CD4-positive, CD25-positive, alpha-beta regulatory T cell (primary cell): ENCODE measurements at places on chromosomes 6 and 20.

DNA sequence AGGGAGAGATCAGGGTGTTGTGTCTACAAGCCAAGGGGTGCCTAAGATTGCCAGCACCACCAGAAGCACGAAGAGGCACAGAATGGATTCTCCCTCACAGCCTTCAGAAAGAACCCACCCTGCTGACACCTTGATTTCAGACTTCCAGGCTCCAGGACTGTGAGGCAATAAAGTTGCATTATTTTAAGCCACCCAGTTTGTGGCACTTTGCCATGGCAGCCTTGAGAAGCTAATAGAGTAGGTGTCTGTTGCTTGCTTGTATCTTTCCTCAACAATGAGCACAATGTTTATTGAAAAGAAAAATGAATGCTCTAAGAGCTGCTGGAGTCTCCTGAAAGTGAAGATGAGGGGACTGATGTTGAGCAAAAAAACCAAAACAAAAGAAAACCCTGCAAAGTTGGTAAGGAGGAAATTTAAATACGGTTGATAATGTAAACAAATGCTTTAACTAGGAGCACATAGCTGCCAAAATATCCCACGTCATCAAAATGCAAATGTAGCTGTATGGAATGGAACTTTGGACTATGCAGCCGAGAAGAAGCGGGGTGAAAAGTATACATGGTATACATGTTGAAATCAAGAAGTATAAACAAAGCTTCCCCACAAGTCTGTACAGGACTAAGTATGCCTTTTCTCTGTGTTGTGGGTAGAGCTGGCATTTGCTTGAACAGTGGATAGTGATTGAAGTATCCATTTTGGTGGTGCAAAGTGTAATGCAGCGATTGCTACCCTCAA lies 8.0 kb downstream of the IL20RA start:
- no peak overlapping the region for H3K27ac ChIP-seq
- H3K36me3 ChIP-seq: no peaks in the 10 kb centered on the region
- DNase-seq: no peak
- no peak overlapping the region for H3K4me3 ChIP-seq
- H3K4me1 ChIP-seq: peaks cover 5% of the 10 kb centered on the region
- H3K27me3 ChIP-seq: peaks cover 20% of the 10 kb centered on the region

DNA sequence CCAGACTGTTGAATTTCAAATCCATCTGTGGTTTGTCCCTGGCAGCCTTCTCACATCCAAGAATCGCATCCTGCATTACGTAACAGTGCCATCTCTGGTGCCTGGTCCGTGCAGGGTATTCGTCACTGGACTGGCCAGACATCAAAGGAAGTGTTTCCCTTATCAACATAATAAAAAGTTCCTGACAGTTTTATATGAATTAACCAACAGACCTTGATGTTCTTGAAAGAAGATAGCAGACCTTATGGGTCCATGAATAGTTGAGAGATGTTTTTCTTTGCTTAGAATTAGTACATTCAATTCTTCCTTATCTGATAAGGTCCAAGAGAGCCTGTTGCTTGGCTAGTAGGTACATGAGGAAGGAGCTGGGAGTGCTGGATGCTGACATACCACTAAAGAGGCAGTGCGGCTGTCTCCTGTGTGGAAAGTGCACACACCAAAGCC lies 77.6 kb downstream of the PHACTR2 start:
- DNase-seq: no peak
- H3K4me3 ChIP-seq: no peak overlapping the region
- no peaks in the 10 kb centered on the region for H3K27me3 ChIP-seq
- H3K36me3 ChIP-seq: peaks cover 22% of the 10 kb centered on the region
- H3K4me1 ChIP-seq: no peaks in the 10 kb centered on the region

DNA sequence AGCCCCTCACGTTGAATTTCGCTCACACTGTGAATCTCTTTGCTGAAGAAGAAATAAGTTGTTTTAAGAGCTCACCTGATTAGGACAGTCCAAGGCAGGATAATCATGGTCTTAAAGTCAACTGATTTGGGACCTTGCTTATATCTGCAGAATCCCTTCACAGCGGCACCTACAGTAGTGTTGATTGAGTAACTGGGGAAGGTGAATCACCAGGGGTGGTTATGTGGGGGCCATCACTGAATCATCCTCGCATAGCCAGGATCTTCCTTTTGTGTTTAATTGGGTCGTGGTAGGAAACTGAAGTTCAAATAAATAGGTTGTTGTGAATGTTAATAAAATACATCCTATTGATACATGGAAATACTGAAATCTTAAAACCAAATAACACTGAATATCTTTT lies 20.2 kb upstream of the MICA start:
- H3K36me3 ChIP-seq: no peaks in the 10 kb centered on the region
- H3K4me1 ChIP-seq: no peaks in the 10 kb centered on the region
- H3K27me3 ChIP-seq: peaks cover 5% of the 10 kb centered on the region
- no peak overlapping the region for H3K4me3 ChIP-seq

GRCh38 chr6:84645563-84646266 lies 118.7 kb downstream of the TBX18 start:
- H3K4me3 ChIP-seq: no peak overlapping the region
- no peaks in the 10 kb centered on the region for H3K27me3 ChIP-seq
- no peaks in the 10 kb centered on the region for H3K36me3 ChIP-seq
- no peaks in the 10 kb centered on the region for H3K4me1 ChIP-seq
- DNase-seq: no peak

DNA sequence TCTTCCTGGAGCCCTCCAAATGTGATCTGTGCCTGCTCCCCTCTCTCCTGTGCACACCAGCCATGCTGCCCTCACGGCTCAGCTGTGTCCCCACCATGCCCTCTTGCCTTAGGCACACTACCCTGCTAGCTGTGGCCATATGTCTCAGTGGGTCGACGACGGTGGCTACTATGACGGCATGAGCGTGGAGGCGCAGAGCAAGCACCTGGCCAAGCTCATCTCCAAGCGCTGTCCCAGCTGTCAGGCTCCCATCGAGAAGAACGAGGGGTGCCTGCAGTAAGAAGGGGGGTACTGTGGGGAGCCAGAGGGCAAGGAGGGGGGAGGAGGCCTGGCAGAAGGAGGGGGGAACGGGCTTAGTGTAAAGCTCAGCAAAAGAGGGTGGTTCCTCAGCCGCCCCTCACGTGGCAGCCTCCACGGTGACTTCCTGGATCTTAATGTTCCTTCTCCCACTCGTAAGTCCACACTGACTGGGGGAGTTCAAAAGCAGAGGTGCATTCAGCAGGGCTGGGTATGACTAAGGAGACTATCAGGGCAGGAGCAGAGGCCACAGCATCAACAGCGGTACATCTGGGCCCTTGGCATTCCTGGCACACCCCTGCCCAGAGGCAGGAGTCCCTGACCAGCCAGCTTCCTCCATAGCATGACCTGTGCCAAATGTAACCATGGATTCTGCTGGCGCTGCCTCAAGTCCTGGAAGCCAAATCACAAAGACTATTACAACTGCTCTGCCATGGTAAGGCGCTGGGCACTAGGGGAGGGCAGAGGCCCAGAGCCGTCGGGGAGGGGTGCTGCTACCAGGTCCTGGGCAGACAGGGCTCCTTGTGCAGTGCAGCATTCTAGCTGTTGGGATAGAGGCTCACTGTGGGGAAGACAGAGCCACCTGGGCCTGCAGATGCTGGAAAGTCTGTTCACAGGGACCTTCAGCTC lies 8.0 kb downstream of the DNPH1 start:
- H3K27ac ChIP-seq: peak overlapping the region; percentile 99
- H3K4me3 ChIP-seq: peak overlapping the region; percentile 80
- H3K36me3 ChIP-seq: peaks cover 2% of the 10 kb centered on the region
- peak; percentile 24 for DNase-seq
- peaks cover 58% of the 10 kb centered on the region for H3K4me1 ChIP-seq

DNA sequence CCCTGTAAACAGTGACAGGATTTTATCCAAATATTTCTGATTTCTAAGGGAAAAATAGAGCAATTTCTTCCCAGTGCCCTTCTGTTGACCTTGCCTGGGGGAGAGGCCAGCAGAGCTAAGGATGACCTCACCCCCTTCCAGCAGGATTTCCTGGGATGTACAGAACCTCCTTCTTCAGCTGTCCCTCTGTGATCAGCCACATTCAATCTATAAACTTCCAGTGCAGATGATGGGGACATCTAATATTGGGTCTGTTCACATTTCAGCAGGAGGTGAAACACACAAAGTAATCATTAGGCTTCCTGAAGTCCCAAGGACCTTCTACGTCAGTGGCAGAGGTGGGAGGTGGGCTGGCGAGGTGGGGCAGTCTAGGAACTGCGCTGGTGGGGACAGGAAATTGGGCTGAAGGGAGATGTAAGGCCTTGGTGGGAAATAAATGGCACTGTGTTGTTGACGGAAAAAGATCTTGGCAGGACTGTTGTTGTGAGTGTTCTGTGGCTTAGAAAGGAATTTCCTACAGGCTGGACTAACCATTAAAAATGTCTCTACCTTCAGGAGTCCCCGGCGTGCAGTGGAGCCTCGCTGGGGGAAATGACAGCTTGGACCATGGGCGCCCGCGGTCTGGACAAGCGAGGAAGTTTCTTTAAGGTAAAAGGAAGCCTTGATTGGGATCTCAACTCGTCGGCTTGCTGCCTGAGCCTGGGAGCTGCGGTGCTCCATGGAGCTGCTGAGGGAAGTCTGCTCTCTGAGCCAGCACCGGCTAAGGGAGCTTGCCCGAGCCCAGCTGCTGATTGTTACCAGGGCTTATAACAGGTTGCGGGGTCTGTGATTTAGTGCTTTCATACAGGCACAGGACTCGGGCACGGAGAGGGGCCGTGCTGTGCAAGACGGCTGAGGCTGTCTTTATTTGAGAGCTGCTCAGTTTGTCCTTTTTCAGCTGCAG lies 127.9 kb upstream of the NAA20 start:
- H3K4me3 ChIP-seq: no peak overlapping the region
- no peaks in the 10 kb centered on the region for H3K36me3 ChIP-seq
- no peak overlapping the region for H3K27ac ChIP-seq
- H3K4me1 ChIP-seq: no peaks in the 10 kb centered on the region
- DNase-seq: no peak
